ENCODE measurements at places on chromosomes 11 and 22.

- no peak for DNase-seq
Measured at GRCh38 chr11:118648291-118648690, 31.2 kb downstream of the TREH start.

- DNase-seq = no peak
Measured at GRCh38 chr11:116579031-116579653, 193.6 kb downstream of the BUD13 start.

DNA sequence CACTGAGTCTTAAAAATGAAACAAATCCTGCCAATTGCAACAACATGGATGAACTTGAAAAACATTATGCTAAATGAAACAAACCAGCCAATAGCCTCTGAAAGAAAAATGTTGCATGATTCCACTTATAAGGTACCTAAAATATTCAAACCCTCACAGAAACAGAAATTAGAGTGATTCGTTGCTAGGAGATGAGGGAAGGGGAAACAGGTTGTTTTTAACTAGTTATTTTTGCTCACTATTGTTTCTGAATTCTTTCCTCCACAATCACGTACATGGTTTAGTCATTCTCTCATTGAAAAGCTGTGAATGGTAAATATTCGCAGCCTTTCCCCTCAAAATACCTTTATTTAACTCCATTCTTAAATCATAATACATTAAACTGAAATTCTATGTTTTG lies 14.0 kb upstream of the TYR start:
- no peak for DNase-seq

DNA sequence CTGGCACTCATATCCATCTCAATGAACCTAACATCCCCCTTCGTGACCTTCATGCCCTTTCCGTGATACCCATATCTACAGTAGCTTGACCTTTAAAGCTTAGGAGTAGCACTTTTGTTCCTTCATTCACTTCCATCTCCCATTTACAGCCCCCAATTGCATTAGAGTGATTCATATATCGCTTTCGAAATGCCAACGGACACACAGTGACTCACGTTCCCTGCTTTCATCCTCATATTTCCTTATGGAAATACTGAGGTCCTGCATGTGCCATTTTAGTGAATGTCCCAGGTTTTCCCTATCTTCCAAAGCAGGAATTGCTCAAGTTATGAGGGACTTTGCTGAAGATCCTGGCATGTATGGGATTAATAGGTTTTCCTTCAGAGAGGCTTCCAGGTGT lies 44.3 kb upstream of the CEP126 start:
- peak; percentile 78 for DNase-seq

DNA sequence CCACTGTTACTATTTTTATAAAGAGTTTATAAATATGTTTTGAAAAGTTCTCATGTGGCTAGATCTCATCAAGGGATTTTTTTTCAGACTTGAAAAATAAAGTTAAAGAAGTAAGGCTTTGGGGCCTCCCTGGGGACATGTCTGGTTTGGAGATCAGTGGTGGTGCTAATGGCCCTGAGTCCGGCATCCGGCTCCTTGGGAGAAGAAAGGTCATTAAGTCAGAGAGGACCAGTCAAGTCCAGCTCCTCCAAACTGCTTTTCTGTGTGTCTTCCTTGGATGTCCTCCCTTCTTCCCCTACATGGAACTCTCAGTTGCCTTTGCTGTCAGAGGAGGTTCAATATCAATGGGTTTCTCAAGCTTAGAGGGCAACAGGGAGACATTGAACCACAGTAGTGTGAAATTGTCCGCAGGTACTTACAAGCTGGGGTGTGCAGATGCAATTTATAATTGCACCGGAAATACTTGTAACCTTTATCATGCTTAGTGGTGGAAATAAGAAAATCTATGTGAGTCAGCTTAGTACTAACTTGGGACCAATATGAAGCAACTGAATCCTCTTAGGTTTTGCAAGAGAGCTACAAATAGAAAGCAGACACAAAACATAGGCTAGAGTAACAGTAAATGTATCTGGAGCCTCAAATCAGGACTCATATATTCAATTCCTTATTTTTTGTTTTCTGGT lies 144.3 kb downstream of the TEAD1 start:
- peak; percentile 95 for DNase-seq

DNA sequence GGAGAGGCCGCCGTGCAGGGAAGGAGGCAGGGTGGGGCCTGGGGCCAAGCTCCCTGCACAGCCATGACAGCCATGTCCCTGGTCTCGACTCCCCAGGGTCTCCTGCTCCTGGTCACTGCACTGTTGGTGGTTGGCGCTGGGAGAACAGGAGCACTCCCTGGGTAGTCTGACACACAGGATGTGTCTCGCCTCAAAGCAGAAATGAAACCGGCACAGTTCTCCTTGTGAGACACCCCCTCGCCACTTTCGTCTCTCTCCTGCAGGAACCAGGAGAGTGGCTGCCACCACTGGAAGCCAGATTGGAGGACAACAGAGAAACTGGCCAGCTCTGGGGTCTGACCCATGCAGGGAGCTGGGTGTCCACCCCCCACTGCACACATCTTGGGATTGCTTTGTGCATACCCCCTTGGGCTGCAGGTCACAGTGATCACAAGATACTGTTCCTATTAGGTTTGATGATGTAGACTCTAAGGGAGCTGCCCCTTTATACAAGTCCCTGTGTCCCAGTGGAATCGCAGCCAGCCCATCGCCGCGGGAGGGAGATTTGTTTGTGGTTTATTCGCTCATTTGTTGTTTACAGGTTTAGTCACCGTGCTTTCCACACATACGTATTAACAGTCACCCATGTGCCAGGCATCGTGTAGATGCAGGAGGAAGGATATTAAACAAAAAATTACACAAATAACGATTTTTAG lies 27.0 kb upstream of the YWHAH start:
- no peak for DNase-seq

- peak; percentile 26 for DNase-seq
Measured at GRCh38 chr11:103109818-103110388, 677 bp downstream of the DYNC2H1 start.

DNA sequence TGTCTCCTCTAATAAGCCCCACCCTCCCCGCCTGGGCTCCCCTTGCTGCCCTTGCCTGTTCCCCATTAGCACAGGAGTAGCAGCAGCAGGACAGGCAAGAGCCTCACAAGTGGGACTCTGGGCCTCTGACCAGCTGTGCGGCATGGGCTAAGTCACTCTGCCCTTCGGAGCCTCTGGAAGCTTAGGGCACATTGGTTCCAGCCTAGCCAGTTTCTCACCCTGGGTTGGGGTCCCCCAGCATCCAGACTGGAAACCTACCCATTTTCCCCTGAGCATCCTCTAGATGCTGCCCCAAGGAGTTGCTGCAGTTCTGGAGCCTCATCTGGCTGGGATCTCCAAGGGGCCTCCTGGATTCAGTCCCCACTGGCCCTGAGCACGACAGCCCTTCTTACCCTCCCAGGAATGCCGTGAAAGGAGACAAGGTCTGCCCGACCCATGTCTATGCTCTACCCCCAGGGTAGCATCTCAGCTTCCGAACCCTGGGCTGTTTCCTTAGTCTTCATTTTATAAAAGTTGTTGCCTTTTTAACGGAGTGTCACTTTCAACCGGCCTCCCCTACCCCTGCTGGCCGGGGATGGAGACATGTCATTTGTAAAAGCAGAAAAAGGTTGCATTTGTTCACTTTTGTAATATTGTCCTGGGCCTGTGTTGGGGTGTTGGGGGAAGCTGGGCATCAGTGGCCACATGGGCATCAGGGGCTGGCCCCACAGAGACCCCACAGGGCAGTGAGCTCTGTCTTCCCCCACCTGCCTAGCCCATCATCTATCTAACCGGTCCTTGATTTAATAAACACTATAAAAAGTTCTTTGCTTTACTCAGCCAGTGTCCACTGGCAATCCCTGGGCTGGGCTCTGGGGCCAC lies 14.4 kb downstream of the TSKU start:
- DNase-seq = no peak

GRCh38 chr11:72681226-72682153 lies 7.3 kb upstream of the PDE2A start:
- DNase-seq = no peak

DNA sequence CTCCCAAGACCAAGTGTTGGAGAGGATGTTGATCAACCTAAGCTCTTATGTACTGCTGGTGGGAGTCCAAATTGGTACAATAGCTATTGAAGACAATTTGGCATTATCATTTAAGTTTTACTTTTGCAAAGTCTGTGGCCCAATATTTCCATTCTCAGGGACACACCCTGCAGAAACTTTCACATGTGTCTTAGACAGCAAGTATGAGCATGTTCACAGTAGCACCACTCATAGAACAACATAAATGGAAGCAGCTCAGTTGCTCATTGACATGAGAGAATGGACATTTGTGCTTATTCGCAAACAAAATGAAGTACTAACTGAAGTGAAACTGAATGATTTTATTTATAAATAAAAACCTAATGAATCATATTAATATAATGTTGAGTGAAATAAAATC lies 135.5 kb downstream of the NOX4 start:
- no peak for DNase-seq

- no peak for DNase-seq
Measured at GRCh38 chr22:48781391-48781790, 1046.3 kb downstream of the BRD1 start.

- DNase-seq = no peak
Measured at GRCh38 chr11:111387363-111387762, 8.3 kb upstream of the POU2AF1 start.

- no peak for DNase-seq
Measured at GRCh38 chr11:111302298-111302697, 4.0 kb downstream of the POU2AF3 start.

DNA sequence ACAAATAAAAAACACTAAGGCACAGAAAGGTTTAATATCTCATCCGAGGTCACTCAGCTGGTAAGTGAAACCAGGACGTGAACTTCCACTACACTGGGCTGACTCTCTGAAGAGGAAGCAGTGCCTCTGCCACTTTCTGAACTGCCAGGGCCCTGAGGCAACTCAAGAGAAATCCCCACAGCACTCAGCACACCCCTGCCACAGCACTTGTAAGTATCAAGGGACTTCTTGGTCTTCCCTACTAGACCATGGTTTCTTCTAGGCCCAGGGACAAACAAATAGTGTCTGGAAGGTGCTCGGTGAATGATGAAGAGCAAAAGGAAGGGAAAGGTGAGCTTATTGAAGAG lies 49.7 kb downstream of the RPL27A start:
- no peak for DNase-seq

- DNase-seq = no peak
Measured at GRCh38 chr11:10720881-10721376, 27.4 kb upstream of the IRAG1 start.

DNA sequence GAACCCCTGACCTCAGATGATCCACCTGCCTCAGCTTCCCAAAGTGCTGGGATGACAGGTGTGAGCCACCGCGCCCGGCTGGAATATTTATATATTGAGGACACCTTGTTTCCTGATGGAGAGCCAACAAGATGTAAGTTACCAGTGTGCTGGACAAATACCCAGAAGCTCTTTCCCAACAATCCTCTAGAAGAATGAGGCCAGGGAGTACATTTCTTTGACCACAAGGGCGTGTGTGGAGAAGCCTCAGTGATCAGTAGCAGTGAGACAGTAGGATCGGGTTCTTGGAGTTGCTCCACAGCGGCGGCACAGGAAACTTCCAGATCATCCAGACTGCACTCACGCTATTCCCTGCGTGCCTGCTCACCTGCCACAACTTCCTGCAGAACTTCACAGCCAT lies 10.3 kb upstream of the POLA2 start:
- peak; percentile 61 for DNase-seq

GRCh38 chr22:46796566-46797195 lies 34.2 kb downstream of the TBC1D22A start:
- DNase-seq = no peak

DNA sequence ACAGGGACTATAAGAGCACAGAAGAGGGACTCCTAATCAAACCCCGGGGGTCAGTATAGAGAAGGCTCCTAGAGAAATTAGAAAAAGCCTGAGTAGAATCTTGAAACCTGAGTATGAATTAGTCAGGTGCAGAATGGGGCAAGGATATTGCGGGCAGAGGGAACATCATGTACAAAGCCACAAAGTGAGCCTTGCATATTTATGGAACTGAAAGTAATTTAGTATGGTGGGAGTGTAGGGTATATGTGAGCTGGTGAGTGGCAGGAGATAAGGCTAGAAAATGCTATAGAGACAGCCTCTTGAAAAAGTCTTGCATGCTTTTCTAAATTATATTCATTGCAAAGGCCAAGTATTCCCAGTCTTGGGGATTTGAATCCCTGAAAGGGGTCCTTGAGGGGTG lies 93.7 kb downstream of the STIM1 start:
- DNase-seq = no peak

DNA sequence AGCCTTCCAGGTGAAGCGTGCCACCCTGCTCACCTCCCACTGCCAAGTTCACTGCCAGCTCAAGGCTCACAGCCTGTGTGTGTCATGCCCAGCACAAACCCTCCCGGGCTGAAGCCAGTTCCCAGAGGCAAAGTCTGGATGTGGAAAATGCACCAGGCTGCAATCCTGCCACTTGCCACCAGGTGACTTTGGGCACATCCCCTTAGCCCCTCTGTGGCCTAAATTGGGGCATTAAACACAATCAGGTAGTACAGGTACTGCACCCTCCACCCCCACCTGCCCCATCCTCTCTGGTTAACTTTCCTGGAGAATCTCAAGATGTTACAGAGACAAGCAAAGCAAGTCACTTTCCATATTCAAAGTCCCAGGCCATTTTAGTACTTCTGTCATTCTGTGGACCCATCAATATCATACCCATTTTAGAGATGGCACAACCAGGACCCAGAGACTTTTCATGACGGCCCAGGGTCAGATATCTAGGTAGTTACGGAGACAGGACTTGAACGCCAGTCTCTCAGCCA lies 1.8 kb upstream of the RASD2 start:
- DNase-seq = no peak

DNA sequence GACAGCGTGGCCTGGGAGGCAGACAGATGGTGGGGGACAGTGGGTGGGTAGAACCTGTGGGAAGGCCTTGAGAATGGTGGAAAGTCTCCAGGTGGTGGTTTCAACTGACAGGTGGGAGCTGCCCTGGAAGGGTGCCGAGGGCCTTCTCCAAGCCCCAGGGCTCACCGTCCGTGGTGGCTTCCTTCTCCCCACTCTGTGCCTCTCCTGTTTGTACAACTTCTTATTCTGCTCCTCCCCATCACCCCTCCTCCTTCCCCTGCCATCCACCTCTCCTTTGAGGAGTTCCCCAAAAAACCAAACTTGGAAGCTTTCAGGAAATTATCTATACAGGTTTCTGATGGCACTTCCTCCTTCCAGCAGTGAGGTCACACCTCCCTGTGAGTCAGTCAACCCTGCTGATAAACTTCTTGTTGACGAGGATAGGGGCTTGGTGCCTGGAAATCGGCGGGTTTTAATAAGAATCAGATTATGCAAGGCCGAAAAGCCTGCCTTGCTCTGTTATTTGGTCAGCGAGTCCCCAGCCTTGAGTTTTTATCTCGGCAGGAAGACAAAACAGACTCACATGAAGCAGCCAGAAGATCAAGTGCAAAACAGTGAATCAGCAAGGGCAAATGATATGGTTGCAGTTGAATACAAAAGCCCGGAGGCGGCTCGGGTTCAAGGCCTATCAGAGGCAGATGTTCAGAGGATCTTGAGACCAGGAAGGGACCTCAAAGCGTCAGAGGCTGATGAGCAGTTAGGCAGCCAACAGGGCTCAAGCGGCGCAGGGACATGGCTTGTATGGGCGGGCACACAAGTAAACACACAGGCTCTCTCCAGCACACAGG lies 9.5 kb upstream of the ST3GAL4 start:
- DNase-seq = peak; percentile 94
